ENCODE measurements at places on chromosomes 5 and 9. TPM values are rescaled to one million over a fixed set of nuclear protein-coding genes. Genes with fewer than 3 reads are reported as not detected.

Gene IL9
- total RNA-seq, result not detected

Gene SPATA31C1
- not detected for total RNA-seq

DNA sequence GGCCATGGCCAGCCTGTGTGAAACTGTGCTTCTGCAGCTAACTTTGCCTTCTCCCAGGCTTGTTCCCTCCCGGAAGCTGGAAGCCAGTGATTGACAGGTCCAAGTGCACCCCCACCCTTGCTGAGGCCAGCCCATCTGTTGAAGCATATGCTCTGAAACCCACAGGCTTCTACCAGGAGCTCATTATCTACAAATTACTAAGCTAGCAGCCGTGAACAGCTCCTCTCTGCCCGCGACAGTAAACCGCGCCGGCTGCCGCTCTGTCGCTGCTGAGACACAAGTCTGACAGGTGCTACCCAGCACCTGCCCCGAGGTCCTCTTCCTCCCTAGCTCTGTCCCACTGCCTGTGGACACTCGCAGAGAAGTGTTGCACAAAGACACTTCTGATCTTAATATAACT lies 490.9 kb downstream of the GADD45G start:
- H3K27me3 ChIP-seq, result peaks cover 7% of the 10 kb centered on the region
- no peaks in the 10 kb centered on the region for H3K4me1 ChIP-seq
- H3K27ac ChIP-seq, result no peak overlapping the region
- H3K36me3 ChIP-seq, result no peaks in the 10 kb centered on the region

DNA sequence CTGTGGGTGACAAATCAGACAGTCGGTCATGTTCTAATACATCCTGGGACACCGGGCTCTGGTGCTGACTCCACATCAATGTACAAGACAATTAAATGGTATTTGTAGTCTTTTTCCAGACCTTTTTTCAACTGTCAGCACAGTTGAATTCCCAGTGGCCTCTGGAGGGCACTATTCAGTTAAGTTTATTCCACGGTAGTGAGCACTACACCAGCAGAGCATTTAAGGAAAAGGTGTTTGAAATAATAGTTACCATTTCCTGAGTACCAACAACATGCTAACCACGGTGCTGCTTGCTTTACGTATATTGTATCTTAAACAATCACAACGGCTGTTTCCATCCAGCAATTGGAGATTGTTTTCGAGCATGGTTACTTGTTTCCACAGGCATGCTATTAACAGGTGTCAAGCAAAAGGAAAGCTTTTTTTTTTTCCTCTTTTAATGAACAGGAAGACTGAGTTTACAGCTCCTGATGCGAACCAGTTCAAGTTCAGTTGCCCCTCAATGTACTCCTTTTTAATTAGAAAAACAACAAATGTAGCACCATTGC lies 186.7 kb downstream of the PDZD2 start:
- H3K4me1 ChIP-seq, result no peaks in the 10 kb centered on the region
- no peak for DNase-seq
- H3K27me3 ChIP-seq, result peaks cover 16% of the 10 kb centered on the region
- no peak overlapping the region for H3K4me3 ChIP-seq

DNA sequence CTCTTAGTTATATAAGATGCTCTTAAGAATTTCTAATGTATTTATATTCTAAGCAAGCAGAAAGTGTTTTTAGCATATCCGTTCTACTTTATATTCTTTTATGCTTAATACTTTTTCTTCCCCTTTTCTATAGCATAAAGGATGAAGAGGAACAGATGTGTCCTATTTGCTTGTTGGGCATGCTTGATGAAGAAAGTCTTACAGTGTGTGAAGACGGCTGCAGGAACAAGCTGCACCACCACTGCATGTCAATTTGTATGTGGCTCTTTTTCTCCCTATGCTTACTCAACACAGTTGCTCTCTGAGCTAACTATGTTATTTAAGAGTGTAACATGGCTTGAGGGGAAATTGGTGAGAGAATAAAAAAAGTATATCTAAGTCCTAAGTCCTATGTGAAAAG lies 37.6 kb upstream of the SETD9 start:
- no peaks in the 10 kb centered on the region for H3K27me3 ChIP-seq
- peaks cover 52% of the 10 kb centered on the region for H3K4me1 ChIP-seq
- H3K36me3 ChIP-seq, result peaks cover 84% of the 10 kb centered on the region
- DNase-seq, result no peak
- peak overlapping the region; percentile 42 for H3K27ac ChIP-seq
- no peak overlapping the region for H3K4me3 ChIP-seq

- H3K36me3 ChIP-seq, result no peaks in the 10 kb centered on the region
- peaks cover 7% of the 10 kb centered on the region for H3K4me1 ChIP-seq
- DNase-seq, result no peak
- H3K4me3 ChIP-seq, result no peak overlapping the region
- no peak overlapping the region for H3K27ac ChIP-seq
- H3K27me3 ChIP-seq, result peaks cover 28% of the 10 kb centered on the region
These were observed 160.7 kb upstream of the PITX1 start for GRCh38 chr5:135194573-135195269.

DNA sequence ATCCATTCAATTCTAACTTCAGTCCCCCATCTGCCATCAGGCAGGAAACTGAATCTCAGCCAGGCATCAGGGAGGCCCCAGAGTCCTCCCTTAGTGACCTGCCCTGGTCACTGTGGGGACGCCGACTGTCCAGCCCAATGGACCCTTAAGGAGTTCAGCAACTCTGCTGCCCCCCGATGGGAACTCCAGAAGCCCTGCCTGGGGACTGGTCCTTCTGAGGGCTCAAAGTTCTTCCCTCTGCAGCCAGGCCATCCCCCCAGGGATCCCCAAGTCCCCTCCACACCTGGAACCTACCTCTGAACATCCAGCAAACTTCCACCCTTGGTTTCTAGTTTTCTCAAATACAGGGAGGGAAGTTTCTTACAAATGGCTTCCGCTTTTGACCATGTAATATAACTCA lies 76.8 kb downstream of the UBE2QL1 start:
- no peak overlapping the region for H3K4me3 ChIP-seq
- no peak for DNase-seq
- H3K4me1 ChIP-seq, result no peaks in the 10 kb centered on the region
- H3K27ac ChIP-seq, result no peak overlapping the region

- no peak overlapping the region for H3K4me3 ChIP-seq
- H3K27me3 ChIP-seq, result no peaks in the 10 kb centered on the region
- no peaks in the 10 kb centered on the region for H3K4me1 ChIP-seq
- no peaks in the 10 kb centered on the region for H3K36me3 ChIP-seq
- H3K27ac ChIP-seq, result no peak overlapping the region
- no peak for DNase-seq
These were observed 491.2 kb upstream of the TLE4 start for GRCh38 chr9:79080536-79080935.

DNA sequence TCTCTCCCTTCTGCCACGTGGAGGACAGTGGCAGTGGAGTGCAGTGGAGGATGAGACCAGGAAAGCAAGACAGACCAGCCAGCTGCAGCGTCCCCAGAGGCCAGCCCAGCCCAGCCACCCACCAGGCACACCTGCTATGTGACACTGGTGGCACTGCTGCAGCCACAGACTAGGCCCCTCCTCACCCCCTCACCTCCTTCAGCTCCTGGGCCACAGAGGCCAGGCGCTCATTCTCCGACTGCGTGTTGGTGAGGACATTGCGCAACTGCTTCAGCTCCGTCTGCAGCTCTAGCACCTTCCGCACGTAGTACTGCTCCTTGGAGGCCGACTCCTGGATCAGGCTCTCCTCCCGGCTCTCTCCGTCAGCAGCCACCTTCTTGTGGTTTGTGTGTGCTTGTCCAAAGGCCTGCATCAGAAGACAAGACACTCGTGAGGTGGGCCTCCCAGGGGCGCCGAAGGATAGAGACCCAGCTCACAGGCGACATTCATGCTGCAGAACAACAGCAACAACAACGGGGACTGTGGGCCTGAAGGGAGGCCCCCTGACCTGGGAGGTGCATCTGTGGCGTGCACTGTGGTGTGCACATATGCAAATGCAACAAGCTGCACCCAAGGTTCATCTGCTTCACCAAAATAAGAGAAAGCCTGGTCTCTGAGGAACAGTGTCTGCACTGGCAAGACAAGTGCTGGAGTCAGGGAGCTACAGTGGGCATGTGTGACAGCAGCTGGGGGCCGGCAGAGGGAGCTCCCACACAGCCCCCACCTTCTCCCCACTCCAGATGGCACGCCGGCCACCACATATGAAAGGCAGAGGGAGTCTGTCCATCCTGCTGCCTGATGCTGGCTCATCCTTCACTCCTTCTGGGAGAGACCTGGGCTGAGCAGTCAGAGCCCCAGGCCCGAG lies 35.5 kb downstream of the BICD2 start:
- no peaks in the 10 kb centered on the region for H3K27me3 ChIP-seq
- peak overlapping the region; percentile 75 for H3K4me3 ChIP-seq
- peak; percentile 40 for DNase-seq

GRCh38 chr9:103169798-103170197 lies 174.7 kb downstream of the CYLC2 start:
- no peak for DNase-seq
- no peak overlapping the region for H3K27ac ChIP-seq
- no peaks in the 10 kb centered on the region for H3K27me3 ChIP-seq
- no peak overlapping the region for H3K4me3 ChIP-seq
- H3K36me3 ChIP-seq, result no peaks in the 10 kb centered on the region
- H3K4me1 ChIP-seq, result no peaks in the 10 kb centered on the region

- H3K27ac ChIP-seq, result no peak overlapping the region
- peaks cover 64% of the 10 kb centered on the region for H3K36me3 ChIP-seq
- H3K4me3 ChIP-seq, result no peak overlapping the region
- peaks cover 2% of the 10 kb centered on the region for H3K4me1 ChIP-seq
These were observed 16.8 kb downstream of the C9orf72 start for GRCh38 chr9:27556470-27556869.

Measured in activated B cell treated with CpG ODN at 0.5 μM for 24 hours (primary cell).